ENCODE measurements at places on chromosomes 3 and 15. TPM values are rescaled to one million over a fixed set of nuclear protein-coding genes. Genes with fewer than 3 reads are reported as not detected.

Gene MTMR10
- total RNA-seq = 17.4 TPM

Gene CYP8B1
- 490 TPM for total RNA-seq

Gene MRPL47
- total RNA-seq = 11.5 TPM

Gene ANKRD34C
- not detected for total RNA-seq

Gene PLSCR5
- total RNA-seq = not detected

Gene GRM7
- total RNA-seq = 0.33 TPM

Gene SERINC4
- total RNA-seq = not detected

Gene GABRR3
- not detected for total RNA-seq

Gene VWA5B2
- under 0.01 TPM for total RNA-seq

Gene IGF2BP2
- 2.1 TPM for total RNA-seq

Gene THBS1
- 73.6 TPM for total RNA-seq

Gene GADL1
- not detected for total RNA-seq

Gene ARGFX
- not detected for total RNA-seq

Gene NEO1
- 5.6 TPM for total RNA-seq

Gene CHL1
- 0.05 TPM for total RNA-seq

Gene NGLY1
- total RNA-seq = 31.5 TPM

Gene TPRG1
- 46.6 TPM for total RNA-seq

Gene CKMT1A
- 0.65 TPM for total RNA-seq

Gene RAD51
- 11.3 TPM for total RNA-seq

Gene CXCR6
- total RNA-seq = 2.9 TPM

Gene PP2D1
- not detected for total RNA-seq

Gene ZNF710
- 15.3 TPM for total RNA-seq

Gene NMNAT3
- 19.7 TPM for total RNA-seq

Gene LRRC3B
- 0.08 TPM for total RNA-seq

Gene LARP6
- total RNA-seq = 0.89 TPM

Gene C3orf52
- total RNA-seq = 0.47 TPM

Gene SLC38A3
- total RNA-seq = 166 TPM

Gene B3GNT5
- 0.84 TPM for total RNA-seq

Gene PTH1R
- 28.4 TPM for total RNA-seq

Gene PLA1A
- 6.0 TPM for total RNA-seq

Gene ESYT3
- total RNA-seq = under 0.01 TPM

All from liver (tissue), 10 donors.